Pulmonary artery endothelial cell (primary cell): ENCODE measurements at places on chromosomes 3 and 15.

GRCh38 chr3:112806903-112807302 lies 39.8 kb downstream of the CD200R1L start:
- DNase-seq: no peak

GRCh38 chr3:171365489-171365888 lies 94.7 kb downstream of the TNIK start:
- no peak for DNase-seq

- no peak for DNase-seq
These were observed 20.2 kb upstream of the SLC6A20 start for GRCh38 chr3:45816544-45816943.

DNA sequence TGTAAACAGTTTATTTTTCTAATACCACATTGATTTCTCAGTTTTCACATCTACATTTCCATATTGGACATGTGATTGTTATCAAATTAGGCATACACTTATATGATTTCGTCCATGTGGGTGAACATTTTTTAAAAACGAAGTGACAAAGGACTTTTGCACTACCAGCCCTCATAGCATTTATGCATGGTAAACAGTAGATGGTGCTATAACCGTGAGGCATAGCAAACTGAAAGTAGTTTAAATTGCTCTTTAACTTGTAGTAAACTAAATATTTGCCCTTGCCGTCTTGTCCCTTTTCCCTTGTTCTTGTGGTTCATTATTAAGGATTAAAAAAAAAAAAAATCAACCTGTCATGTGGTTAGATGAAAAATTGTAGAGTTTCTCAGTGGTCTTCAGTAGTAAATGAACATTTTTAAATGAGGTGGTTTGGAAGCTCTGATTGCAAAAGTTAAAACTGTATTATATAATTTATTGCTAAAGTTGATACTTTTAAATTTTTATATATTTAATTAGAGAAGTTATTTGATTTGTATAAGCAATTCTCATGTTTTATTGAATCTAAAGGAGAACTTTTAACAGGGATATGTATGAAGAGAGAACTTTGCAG lies 24.0 kb downstream of the STX19 start:
- peak; percentile 35 for DNase-seq

GRCh38 chr15:64895285-64896065 lies 16.2 kb upstream of the ANKDD1A start:
- no peak for DNase-seq

GRCh38 chr3:137171834-137172603 lies 214.2 kb downstream of the IL20RB start:
- DNase-seq: no peak

GRCh38 chr15:101277943-101278564 lies 769 bp upstream of the SELENOS start:
- DNase-seq: no peak

- DNase-seq: peak; percentile 97
These were observed 11.2 kb downstream of the C3orf52 start for GRCh38 chr3:112097378-112097777.

DNA sequence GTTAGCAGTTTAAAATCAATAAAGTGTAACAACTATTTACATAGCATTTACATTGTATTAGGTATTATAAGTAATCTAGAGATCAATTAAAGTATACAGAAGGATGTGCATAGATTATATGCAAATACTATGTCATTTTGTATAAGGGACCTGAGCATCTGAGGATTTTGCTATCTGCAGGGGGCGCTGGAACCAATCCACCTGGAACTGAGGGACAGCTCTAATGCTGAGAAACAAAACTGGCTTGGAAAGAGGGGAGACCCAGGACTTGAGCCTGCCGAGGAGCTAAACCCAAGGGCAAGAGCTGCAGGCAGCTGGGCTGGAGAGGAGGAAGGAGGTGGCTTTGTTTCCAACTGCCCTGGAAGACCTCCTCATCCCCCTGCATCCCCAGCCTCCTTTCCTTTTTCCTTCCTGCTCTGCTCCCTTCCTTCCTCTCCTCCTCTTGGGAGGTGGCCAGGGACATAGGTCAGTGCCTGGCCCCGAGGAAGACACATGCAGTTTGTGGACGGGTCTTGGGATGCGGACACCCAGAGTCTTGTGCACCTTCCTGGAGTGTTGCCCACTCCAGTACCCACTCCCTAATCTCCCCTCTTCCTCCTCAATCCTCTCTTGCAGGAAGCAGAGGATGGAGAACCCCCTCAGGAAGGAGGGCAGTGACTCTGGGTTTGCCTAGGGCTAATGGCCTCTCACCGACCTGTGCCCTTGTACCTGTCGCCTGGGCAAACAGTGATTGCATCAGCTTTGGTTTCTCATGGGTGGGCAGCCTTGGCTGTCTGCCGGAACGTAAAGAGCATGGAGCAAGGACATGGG lies 825 bp upstream of the RTP3 start:
- no peak for DNase-seq

DNA sequence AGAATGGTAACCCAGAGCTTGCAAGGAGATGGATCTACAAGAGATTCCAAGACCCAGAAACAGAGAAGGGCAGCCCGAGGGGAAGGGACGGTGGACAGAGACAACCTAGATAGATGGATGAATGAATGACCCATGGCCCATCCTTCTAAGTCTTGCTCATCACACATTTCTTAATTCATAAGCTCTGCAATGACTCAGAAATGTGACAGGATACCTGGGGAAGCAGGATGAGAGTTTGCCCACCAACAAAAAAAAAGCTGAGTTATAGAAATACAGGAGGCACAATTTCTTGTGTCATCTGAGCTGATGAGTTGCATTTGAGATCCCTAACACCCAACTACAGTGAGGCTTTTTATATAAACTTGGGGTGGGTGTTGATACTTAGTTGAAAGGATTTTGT lies 76.6 kb downstream of the CNTN3 start:
- DNase-seq: no peak

DNA sequence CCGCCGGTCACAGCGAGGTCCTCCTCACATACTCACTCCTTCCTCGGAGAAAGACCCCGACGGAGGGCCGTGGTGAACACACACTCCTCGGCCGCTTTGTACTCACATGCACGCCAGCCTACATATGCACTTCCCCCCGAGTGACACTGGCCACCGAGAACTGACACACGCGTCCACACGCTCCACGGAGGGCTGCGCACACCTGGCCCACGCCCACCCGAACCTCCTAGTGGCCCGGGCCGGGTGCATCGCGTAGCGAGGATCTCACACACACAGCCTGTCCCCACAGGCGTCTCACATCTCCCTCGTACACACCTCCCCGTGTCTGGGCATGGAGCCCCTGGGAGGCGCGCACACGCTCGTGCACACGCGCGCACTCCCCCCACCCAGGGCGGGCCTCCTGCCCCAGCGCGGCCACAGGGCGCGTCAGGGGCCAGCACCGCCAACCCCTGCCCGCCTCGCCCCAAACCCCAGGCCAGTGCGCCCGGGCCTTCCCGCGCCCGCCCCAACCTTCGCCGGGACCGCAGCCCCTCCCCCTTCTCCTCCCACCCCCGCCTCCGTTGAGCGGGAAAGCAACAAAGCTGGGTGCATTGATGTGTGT lies 411 bp upstream of the C3orf70 start:
- no peak for DNase-seq

DNA sequence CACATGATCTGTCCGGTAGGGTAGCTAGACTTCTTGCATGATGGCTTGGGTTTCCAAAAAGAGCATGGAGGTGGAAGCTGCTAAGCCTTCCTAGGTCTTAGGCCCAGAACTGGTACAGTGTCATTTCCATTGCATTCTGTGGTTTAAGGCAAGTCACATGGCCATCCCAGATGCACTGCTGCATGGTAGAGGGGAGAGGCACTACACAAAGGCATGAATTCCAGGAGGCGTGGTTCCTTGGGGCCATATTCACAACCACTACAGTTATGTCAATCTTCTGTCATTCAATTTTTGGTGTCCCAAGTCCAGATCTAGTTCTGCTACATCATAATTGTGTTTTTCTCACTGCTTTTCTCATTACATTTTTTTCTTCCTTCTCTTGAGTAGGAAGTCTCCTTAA lies 122.2 kb upstream of the CHRM5 start:
- DNase-seq: no peak

GRCh38 chr15:44542596-44542995 lies 5.6 kb downstream of the EIF3J start:
- DNase-seq: no peak

DNA sequence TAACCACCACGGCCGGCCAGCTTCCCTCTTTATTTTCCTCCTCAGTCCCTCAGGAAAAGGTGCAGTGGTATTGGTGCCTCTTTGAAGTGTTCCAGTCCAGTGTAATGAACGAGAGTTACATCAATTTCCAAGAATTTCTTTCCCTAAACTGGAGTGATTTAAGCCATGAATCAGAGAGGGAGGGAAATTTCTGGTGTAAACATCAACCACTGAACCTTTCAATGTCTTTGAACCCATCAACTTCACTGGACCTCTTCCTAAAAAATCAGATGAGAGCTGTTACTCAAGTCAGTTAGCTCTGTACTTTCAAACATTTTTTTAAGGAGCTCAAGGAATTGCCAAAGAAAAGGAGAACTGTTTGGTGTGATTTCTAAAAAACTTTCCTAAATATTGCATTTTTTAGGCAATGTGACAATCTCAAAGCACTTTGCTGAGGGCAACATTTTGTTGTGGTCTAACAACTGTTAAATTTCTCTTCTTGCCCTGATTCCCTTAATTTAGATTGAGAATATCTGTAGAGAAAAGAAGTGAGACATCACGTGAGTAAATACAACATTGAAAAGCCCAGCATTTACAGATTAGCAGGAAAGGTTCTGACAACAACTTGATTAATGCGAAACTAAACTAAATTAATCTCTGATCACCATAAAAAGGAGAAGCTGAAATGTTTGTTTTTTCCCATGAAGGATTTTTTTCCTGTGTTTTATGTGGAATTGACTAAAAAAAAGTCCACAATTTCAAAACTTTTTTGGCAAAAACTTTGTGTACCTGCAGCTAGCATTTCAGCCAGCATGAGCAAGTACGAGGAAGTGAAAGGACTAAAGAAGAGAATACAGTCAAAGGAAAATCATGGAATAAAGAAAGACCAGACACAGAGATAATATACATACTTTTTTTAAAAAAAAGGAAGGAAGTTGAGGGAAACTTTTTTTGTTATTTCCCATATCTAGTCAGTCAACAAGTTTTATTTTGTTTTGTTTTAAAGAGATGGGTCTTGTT lies 9.1 kb upstream of the DAZL start:
- DNase-seq: no peak

GRCh38 chr3:147812186-147812911 lies 403.2 kb downstream of the ZIC1 start:
- DNase-seq: peak; percentile 52

GRCh38 chr3:15384510-15385237 lies 42.7 kb downstream of the METTL6 start:
- no peak for DNase-seq

GRCh38 chr3:30426293-30426993 lies 180.0 kb upstream of the TGFBR2 start:
- no peak for DNase-seq
